Lung (tissue), 17 donors: ENCODE measurements at places on chromosomes 4 and X. TPM values are rescaled to one million over a fixed set of nuclear protein-coding genes. Genes with fewer than 3 reads are reported as not detected.

DNA sequence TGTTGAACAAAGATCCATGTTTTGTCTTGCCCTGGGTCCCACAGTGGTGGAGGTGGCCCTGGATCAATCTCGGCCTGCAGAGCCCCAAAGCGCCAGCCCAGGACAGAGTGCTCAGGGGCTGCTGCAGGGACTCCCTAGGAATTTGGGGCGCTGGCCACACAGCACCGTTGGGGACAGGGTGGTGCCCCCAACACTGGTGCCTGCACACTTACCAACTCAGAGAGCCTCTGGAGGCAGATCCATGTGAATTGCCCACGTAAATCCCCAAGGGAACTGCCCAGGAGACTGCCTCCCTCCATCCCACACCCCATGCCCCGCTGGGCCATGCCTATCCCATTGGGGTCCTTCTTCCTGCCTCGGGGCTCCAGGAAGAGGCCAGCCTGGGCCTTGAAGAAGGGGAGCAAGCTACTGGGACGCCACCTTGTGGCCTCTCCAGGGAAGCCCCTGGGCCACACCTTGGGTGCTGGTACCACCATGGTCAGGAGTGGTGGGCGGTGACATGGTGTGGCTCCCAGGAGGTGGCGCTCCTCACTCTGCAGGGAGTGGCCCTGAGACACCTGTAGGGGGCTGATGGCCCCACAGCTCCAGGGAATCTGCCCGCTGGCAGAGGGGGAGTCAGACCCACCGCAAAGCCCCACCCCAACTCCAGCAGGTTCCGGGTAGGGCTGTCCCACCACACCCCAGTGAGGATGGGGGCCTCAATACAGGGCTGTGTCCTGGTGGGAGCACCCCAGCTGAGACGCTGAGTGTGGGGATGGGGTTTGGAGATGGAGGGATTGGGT lies 22.8 kb downstream of the CFAP99 start:
- H3K4me1 ChIP-seq: no peaks in the 10 kb centered on the region
- no peak overlapping the region for H3K4me3 ChIP-seq
- H3K27ac ChIP-seq: no peak overlapping the region

- H3K4me1 ChIP-seq: no peaks in the 10 kb centered on the region
- H3K27ac ChIP-seq: no peak overlapping the region
- no peak overlapping the region for H3K4me3 ChIP-seq
- no peaks in the 10 kb centered on the region for H3K36me3 ChIP-seq
- DNase-seq: no peak
Measured at GRCh38 chrX:1521459-1521956, 15.5 kb downstream of the P2RY8 start.

Gene C4orf51
- not detected for total RNA-seq

Gene BMPR1B
- total RNA-seq: 2.3 TPM
